Nucleus accumbens (tissue), 56 donors: ENCODE measurements at places on chromosomes 5 and 9.

DNA sequence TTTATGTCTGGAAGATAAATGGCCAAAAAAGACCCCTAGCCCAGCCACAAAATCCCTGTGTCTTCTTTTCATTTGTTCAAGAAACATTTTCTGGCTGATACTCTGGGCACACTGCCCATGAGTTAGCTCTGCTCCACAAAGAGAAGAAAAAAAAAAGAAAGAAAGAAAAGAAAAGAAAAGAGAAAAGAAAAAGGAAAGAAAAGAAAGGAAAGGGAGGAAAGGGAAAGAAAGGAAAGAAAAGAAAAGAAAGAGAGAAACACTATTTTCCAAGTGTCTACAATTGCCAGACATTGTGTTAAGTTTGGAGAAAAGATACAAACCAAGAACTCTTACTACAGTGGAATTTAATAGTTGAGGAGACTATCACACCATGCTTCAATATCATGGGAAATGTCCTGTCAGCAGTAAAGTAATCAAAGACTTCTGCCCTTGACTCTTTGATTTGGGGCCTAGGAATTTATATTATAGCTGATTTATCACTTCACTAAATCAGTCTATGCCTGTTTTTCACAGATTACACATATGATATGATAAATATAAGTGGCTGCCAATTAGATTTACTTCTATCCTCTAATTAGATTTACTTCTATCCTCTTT lies 3.0 kb downstream of the TRMO start:
- DNase-seq = no peak

DNA sequence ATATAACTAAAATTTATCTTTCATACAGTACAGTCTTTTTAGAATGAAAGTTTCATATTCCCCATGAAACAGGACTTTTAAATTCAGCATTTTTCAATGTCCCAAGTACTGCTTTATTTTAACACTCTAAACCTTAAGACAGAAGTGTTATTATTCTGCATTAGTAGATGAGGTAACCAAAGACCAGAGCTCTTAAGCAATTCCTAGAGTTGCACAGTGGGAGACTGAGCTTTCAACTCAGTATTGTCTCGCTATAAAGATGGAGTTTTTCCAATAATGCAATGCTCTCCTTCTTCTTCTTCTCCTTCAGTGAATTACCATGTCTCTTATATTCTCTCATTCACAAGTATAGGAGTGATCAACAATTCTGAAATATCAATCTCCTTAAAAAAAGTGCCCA lies 479.7 kb downstream of the CETN3 start:
- DNase-seq = no peak

DNA sequence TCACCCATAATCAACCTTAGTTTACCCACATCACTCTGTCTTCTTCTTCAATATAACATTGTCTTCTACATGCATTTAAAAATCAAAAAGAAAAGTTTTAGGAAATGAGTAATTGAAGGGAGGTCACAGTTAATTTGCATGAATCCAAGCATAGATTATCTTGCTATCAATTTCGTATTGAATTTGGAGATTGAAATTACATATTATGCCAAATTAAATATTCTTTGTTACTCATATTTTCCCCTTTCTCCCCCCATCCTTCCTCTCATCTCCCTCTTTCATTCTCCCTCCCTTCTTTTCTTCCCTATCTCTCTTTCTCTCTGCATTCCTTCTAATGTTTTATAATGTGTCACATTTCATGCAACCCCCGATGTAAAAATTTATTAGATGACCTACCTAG lies 303.3 kb downstream of the FBXL7 start:
- no peak for DNase-seq

DNA sequence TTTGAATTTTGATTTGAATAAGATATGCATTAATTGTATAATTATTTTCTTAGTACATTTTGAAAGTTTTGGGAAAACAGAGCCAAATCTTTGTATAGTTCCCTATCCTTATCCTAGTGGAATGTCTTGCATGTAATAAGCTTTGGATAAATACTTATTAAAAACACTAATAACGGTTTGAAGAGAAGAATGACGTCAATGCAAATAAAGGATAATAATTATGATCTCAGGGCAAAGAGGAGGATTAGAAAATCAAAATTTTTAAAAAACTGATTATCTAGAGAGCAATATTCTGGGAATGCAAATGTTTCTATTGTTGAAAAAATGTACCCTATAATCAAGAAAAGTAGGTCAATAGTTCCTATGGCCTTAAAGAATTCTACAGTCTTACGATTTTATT lies 22.1 kb downstream of the TYRP1 start:
- DNase-seq = no peak
